ENCODE measurements at places on chromosomes 5 and 9.

GRCh38 chr9:68804911-68805889 lies 100.2 kb downstream of the PIP5K1B start:
- DNase-seq: no peak

DNA sequence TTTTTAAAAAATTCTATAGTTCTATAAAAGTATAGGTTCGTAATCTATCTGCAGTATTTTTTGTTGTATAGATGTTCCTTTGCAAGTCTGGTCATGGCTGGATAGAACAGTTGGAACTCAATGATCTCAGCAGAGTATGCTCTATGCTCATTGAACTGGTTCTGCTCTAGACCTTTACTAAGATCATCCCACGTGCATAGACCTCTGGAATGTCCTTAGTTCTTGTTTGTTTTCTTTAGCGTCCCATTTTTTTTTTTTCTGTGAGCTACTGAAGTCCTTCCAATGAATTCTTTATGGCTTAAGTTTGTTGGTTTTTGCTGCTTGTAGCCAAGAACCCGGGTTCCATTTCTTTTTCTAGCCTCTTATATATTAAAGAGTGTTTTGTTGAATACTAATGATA lies 3.5 kb downstream of the TMEM38B start:
- DNase-seq: no peak

DNA sequence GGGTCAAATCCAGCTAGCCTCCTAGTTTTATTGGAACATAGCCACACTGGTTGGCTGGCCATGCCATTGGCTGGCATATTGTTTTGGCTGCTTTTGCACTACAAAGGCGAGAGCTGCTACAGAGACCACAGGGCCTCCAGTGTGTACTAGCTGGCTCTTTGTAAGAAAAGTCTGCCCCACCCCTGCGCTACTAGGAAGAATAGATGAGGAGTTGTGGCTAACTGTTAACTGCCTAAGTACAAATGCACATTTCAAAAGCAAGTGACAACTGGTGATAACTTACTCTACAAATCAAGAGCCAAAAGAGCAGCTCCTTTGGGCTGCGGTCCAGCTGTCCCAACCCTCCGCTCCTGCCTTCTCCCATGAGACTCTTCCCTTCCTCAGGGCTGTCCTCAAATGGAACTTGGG lies 63.9 kb downstream of the SERINC5 start:
- peak; percentile 58 for DNase-seq

- no peak for DNase-seq
Measured at GRCh38 chr5:76529464-76530344, 93.5 kb downstream of the F2RL2 start.

- DNase-seq: no peak
Measured at GRCh38 chr5:148794729-148795561, 31.5 kb upstream of the ADRB2 start.

GRCh38 chr9:6415266-6415665 lies 2.3 kb downstream of the UHRF2 start:
- DNase-seq: no peak

DNA sequence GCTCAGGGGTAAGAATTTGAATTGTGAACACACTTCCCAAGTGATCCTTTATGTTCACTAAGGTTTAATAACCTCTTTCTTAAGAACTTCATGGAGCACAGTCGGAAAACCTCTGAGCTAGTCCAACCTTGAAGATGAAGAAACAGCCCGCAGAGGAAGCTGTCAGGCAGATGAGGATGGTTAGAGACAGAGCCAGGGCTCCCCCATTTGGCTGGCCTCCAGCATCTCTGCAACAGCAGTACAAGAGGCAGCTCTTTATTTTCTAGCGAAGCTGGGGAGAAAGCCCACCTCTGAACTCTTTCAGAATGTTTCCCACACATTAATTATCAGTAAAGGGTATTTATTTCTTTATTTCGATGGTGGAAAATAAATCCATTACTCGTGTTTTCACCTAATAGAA lies 350.8 kb downstream of the DMRT2 start:
- DNase-seq: no peak

DNA sequence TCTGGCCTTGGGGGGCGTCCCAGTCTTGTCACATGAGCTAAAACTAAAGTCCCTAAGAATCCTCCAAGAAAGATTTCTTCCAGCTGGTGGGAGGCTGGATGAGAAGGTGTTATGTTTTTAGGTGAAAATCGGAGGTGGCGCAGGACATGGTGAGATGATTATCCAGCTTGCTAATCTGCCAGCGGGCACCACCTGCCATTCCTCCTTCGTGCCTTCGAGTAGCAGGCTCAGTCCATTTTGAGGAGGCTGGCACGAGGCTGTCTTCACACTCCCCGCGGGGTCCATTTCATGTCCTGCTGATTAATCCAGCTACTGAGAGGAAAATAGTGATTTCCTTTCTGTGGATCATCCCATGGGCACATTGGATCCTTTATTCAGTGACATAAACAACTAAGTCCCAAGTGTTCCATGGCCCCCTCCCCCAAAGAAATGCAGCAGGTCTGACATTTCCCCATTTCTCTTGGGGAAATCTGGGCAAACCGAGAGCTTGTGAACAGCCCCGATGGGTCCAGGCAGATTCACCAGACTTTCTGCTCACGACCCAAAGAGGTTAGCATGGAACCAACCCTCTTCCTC lies 38.2 kb upstream of the EXOC3 start:
- no peak for DNase-seq

GRCh38 chr5:12242950-12243888 lies 339.0 kb upstream of the CTNND2 start:
- no peak for DNase-seq

- DNase-seq: no peak
Measured at GRCh38 chr5:142874540-142874939, 104.4 kb downstream of the ARHGAP26 start.

GRCh38 chr5:94812232-94812631 lies 193.8 kb downstream of the SLF1 start:
- DNase-seq: no peak

DNA sequence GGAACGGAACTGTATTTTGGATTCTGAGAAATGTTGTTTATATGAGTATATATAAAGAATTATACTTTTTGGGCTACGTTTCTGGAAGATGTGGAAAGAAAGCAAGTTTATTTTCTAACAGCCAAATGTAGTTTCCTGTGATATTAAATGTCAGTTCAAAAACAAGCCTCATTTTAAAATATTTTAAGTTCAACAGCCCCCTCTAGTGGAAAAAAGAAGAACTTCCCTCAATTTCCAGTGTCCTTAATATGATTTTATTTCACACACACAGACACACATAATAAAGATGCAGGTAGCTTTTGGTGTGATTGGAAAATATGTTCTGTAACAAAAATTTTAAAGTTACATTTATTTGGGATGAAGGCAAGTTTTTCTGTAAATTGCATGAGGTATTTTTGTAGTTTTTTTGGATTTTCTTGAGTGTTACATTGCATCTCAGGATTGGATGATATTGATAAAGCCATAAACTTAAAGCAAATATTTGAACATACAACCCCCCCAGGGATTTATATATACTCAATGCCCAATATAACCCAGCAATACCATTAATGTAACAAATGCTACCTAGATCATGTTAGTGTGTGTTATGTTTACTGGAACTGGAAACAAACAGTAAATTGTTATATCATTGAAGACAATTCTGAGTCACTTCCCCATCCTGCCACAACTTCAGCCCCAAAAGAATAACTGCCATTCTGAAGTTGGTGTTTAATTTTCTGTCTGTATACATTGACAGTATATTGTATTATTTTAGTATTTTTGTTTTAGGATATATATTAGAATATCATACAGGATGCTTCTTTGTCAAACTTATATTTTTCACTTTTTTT lies 54.0 kb downstream of the CCDC171 start:
- no peak for DNase-seq

DNA sequence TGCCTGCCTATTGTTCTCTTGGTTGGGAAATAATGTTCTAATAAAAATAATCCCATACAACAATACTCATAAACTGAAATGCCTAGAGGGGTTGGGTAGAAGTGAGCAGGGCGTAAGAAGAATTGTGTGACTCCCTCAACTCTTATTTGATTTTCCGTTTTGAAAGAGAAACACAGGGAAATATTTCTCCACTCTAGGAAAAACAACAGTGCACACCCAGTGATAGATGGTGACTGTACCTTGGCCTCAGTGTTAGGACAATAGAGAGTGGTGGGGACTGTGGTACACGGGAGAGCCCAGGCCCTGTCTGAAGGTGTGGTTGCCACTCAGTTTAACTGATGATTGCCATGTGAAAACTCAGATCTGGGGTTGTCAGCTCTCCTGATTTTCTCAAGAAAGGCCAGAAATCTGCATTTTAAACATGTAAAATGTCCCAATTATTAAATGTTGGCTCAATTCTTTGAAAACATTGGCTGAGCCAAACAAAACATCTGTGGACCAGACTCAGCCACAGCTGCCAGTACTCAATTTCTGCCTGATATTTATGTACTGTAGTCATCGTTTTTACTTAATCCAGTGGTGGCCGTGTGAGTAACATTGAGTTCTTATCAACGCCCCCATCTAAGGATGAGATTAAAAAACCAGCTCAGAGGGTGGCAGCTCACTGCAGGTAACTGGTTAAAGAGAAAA lies 103.8 kb upstream of the ZNF618 start:
- no peak for DNase-seq

DNA sequence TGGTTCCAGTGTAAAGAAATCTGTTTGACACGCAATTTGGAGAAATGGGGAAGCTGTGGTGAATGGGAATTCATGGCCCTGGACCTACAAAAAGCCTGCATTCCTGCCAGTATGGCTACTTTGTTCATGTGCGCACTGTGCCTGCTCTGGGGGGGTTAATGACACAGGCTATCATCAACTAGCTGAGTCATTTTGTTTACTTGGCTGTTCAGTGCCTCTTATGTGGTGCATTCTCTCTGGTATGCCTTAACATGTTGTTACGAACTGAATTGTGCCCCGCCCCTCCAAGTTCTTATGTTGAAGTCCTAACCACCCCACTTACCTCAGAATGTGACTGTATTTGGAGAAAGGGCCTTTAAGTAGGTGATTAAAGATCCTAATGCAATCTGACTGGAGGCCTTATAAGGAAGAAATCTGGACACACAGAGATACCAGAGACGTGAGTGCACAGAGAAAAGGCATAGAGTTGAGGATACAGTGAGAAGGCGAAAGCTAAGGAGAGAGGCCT lies 20.4 kb upstream of the UBAP1 start:
- no peak for DNase-seq

- no peak for DNase-seq
Measured at GRCh38 chr5:171188016-171188415, 121.0 kb upstream of the TLX3 start.

- DNase-seq: no peak
Measured at GRCh38 chr5:157877821-157878220, 18.9 kb upstream of the CLINT1 start.

- DNase-seq: no peak
Measured at GRCh38 chr9:37914701-37915358, 10.9 kb upstream of the SLC25A51 start.

DNA sequence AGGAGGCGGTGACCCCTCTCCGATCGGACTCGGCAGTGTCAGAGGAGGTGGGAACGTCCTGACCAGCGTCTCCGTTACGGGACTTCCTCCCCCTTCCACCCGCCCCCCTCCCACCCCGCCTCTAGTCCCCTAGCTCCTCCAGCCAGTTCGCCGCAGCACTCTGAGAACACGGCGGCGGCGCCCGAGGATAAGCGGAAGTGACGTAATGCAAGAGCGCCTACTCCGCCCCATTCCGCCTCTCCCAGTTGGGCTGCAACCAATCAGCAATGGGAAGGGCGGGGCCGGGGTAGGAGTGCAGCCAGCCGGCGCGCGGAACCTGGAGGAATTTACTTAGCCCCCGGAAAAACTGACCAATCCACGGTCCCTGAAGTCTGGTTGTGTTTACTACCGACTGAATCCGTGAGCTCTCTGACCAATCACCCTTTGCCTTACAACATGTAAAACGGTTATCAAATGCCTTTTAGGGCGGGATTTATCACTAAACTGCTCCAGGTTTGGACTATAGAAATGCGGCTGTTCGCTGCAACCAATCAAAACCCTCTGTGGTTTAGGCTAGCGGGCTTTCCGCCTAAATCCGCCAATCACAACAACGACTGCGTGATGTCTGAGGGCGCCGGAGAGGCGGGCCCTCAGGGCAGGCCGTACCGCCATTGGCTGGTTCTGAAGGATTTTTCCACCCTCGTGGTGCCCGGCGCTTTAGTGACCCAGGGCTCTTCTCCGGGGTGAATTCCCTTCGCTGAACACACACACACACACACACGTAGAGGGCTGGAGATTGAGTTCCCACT lies at the start of gene ZBTB5:
TSS of gene ZBTB5 (minus strand) at position 202 of the 788 bp plus-strand sequence. CDS start 22,899 bp downstream, outside the sequence.
- DNase-seq: peak; percentile 97

GRCh38 chr5:163887854-163888253 lies 382.4 kb downstream of the MAT2B start:
- DNase-seq: no peak

- DNase-seq: no peak
Measured at GRCh38 chr9:99387431-99387830, 165.3 kb downstream of the SEC61B start.

DNA sequence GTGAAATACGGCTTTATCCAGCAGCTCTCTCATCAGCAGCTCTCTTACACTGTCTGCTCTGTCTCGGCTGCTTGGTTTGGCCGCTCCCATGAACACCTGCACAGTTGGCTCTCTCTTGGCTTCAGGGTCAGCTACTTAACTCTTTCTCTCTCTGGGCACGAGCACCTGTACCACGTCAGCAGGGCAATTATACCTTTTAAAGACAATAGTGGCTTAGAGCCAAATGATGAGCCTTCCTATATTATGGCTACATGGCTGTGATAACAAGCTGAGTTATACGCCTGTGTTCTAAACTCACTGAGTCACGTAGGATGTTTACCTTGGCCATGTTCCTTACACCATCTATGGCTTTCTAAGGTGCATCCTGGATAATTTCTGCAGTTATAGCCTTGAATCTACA lies 69.2 kb upstream of the CTNND2 start:
- no peak for DNase-seq

DNA sequence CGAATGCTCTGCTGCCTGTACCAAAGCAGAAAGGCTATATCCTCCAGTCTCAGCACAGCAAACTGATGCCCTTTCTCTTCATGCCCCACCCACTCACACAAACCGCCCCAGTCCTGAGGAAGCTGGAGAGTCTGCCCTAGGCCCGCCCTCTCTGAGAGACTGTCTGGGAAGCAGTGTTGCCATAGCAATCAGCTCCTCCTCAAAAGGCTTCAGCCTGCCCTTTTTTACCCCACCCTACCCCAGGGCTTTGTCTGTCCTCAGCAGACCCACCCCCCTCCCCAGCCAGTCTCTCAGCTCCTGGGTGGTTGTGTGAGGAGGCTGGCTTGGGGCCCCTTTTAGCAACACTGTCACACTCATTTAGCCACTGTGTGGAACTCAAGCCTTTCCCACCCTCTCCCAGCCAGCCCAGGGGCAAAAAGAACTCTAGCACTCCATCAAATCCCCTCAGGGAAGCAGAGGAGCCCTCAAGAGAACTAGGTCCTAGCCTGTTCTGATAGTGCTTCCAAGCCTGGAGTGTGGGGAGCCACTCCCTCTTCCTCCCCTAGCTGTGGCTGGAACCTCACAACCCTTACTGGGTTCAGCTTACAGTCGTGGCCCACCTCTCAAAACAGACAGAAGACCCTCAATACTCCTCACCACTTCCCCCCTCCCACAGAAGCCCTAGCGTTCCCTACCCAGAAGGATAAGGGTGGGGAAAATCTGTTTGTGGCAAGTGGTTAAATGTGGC lies 1.4 kb downstream of the ATOSB start:
- peak; percentile 65 for DNase-seq

GRCh38 chr5:103014983-103015382 lies 105.0 kb downstream of the GIN1 start:
- no peak for DNase-seq

Measured in activated T-cell treated with anti-CD3 and anti-CD28 coated beads, Interleukin-2, amount 50 U/mL, for 1 hour (primary cell).